ENCODE measurements at places on chromosomes 3 and 15.

GRCh38 chr15:62128916-62129315 is 36.2 kb downstream of the C2CD4B start:
- DNase-seq: no peak

GRCh38 chr3:11544412-11545181 is 99.1 kb downstream of the VGLL4 start:
- no peak for DNase-seq

- no peak for DNase-seq
Observed at GRCh38 chr15:85976102-85976501, 103.6 kb upstream of the AGBL1 start.

DNA sequence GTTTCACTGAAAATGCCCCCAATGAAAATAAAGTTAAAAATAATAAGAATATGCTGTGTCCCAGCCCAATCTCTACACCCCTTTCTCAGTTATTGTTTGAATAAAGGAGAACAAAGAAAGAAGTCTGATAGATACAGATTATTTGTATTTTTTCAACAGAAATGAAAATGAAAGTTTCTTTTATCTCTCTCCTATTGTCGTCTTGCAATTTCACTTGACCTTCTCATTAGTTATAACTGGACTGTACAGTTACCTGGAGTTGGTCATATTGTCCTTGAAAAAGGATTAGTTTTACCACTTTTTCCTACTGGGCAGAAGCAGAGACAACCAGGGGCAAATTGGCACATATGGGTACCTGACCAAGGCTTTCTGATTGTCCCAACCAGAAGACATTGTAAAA is 440.0 kb downstream of the PDCD6IP start:
- DNase-seq: no peak

GRCh38 chr3:11186771-11187191 is 32.5 kb downstream of the HRH1 start:
- no peak for DNase-seq

DNA sequence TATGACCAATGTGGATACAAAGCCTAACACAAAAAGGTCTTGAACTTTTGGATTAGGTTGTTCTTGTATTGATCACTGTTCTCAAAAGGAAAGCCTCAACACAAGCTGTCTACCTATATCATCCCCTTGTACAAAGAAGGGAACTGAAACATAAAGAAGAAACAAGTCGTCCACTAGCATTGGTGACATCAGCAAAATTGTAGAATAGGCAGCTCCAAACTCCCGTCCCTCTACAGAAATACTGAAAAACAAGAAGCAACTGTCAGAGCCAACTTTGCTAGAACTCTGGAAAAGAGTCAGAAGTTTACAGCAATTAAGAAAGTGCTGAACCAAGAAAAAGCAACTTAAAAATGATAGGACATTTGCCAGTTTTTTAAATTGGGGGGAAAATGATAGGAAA is 7.5 kb upstream of the NR1I2 start:
- DNase-seq: peak; percentile 21

DNA sequence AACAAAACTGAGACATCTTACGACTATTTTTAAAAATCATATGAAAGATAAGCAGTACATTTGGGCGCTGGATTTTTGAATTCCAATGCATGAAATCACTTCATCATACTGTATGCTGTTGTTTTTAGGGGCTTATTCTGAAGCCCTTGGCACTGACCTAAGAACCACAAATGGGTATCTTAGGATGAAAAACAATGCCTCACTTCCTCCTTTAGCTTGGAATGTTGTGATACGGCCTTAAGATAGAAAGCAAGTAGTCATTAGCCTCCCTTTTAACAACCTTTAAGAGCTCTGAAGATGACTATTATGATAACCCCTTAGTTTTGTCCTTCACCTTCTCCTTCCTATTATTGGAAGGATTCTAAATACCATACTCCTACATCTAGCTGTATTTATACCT is 289.8 kb downstream of the ARPP21 start:
- DNase-seq: no peak

DNA sequence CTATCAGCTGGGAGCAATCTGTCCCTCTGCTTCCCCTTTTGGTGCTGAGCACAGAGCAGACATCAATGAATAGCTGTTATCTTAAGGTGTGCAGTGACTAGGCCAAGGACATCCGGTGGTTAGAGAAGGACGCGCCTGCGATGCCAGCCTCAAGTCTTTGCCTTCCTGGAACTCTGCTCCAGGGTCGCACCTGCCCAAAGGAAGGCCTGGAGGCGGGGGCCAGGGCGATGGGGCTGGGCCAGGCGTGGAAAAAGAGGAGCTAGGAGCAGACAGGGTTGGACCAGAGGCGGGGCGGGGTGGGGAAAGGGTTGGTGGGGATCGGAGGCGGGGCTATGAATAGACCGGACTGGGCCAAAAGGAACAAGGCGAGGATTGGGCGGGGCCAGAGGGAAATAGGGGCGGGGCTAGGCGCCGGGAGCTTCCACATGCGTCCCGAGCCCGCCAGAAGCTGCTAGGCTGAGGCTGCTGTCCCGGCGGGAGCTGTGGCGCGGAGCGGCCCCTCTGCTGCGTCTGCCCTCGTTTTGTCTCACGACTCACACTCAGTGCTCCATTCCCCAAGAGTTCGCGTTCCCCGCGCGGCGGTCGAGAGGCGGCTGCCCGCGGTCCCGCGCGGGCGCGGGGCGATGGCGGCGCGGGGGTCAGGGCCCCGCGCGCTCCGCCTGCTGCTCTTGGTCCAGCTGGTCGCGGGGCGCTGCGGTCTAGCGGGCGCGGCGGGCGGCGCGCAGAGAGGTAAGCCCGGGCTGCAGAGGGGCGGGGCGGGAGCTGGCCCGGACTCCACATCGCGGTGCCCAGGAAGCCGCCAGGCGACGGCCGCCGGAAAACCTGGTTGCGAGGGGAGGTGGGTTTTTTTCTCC is at the start of gene CHRNA5:
CHRNA5 (plus strand) TSS at position 424 of the 854 bp plus-strand sequence; CDS start at position 624, 200 bp downstream.
- DNase-seq: no peak

GRCh38 chr15:79401301-79401700 is 30.8 kb upstream of the MINAR1 start:
- DNase-seq: no peak

DNA sequence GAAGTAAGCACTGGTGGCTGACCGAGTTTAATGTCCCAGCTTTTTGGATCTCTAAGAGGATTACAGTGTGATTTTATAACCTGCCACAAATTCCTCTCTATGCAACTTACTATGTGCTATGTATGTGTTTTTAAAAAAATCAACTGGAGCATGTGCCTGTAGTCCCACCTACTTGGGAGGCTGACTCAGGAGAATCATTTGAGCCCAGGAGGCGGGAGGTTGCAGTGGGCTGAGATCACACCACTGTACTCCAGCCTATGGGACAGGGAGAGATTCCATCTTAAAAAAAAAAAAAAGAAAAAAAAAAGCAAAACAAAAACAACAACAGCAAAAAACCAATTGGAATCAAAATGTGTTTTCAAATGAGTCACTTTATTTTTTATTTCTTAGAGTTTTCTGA is 29.6 kb downstream of the DUT start:
- no peak for DNase-seq

DNA sequence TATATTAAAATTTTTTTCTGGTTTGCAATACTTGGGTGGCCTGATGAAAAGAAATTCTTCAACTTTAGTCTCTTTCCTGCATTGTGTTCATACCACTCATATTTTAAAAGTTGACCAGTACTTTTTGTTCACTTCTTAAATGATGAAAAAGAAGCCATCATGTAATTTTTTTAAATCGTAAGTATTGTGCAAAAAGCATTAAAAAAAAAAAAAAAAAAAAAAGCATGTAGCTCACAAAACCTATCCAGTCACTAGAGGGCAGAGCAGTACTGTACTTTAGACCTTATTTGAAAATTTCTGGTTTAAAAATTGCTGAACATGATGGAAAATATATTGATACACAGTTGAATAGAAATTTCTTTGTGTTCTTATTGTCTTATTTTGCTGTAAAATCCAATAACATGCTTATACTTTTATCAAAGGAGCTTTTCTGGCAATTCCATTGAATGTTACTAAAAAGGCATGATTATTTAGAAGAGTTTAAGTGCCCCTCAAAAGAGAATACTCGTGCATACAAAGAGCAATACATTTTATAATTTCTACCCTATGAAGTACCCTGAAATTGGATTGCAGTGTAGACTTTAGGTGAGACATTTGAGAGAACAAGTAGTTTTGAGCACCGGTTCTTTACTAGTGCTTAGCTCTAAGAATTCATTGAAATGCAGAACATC is 137.7 kb downstream of the BBX start:
- peak; percentile 61 for DNase-seq

DNA sequence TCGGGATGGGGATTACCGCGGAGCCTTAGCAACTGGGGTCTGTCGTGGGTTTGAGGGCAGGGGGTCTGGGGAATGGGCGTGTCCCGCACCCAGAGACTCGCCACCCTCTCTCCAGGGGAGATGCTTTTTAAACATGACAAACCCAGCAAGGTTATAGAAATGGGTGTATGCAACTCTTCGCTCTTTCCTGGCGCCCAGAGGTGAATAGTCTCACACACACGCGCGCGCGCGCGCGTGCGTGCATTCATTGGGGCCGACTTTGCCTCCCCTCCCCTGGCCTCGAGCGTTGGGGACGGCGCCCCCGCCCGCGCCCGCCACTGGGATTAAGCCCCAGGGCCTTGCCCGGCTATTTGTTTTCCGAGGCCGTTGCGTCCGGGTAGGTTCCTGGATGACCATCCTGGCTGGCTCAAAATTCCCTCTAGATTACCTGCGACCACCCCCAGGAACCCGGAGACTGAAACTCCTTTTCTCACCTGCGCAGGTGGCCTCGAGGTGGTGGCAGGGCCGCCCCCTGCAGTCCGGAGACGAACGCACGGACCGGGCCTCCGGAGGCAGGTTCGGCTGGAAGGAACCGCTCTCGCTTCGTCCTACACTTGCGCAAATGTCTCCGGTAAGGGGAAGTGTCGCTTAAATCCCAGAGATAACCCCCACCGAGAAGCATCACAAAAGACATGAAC is 777 bp downstream of the GPR160 start:
- DNase-seq: no peak

DNA sequence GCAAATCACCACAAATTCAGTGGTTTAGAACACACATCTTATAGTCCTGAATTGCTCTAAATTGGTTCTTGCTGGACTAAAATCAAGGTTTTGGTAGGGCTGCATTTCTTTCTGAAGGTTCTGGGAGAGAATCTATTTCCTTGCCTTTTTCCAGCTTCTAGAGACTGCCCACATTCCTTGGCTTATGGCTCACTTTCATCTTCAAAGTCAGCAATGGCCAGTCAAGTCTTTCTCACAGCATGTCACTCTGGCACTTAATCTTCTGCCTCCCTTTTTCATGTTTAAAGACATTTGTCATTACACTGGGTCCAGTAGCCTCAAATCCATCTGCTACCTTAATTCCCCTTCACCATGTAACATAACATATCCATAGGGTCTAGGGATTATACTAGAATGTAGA is 149.0 kb downstream of the NEK10 start:
- DNase-seq: no peak

DNA sequence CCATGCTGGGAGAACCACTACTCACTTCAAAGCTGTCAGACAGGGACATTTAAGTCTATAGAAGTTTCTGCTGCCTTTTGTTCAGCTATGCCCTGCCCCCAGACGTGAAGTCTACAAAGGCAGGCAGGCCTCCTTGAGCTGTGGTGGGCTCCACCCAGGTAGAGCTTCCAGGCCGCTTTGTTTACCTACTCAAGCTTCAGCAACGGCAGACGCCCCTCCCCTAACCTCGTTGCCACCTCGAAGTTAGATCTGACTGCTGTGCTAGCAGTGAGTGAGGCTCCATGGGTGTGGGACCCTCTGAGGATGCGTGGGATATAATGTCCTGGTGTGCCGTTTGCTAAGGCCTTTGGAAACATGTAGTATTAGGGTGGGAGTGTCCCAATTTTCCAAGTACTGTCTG is 276.7 kb downstream of the ZIC4 start:
- DNase-seq: no peak

DNA sequence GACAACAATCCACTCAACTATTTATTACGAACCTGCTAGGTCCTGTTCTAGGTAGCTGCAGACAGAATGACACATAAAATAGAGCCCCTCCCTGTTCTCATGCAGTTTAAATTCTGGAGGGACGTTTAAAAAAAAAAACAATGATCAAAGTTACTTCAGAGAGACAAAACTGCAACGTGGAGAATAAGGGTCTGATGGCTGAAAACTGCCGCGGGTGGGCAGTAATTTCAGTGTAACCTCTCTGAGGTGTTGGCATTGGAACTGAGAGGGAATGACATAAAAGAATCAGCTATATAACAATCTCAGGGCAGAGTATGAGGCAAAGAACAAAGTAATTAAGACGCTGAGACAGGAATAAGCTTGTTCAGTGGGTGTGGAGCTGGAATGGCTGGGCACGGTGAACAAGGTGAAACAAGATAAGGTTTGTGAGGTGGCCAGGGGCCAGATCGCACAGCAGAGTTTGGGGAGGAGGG is 19.5 kb downstream of the TBL1XR1 start:
- no peak for DNase-seq

- DNase-seq: no peak
Observed at GRCh38 chr3:127674101-127674721, 1.5 kb downstream of the ABTB1 start.

DNA sequence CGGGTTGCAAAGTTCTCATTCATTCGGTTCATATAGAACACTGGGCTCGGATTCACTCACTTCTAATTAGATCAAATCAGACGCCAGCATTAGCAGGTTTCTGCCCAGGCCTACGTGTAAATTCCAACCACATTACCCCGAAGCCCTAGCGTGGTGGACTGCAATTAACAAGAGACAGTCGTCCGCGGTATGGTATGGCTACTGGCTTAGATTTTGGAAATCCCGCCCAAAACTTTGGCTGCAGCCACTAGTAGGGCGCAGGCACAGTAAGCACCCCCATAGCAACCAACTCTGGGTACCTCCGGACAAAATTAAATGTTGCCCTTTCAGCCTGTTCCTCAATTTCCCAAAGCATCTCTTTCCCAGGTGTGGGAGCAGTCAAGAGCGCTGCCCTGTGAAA is 771 bp downstream of the RARRES1 start:
- DNase-seq: no peak

GRCh38 chr3:188937389-188937788 is 234.4 kb upstream of the TPRG1 start:
- DNase-seq: no peak

GRCh38 chr15:39429898-39430357 is 151.0 kb upstream of the THBS1 start:
- DNase-seq: no peak

DNA sequence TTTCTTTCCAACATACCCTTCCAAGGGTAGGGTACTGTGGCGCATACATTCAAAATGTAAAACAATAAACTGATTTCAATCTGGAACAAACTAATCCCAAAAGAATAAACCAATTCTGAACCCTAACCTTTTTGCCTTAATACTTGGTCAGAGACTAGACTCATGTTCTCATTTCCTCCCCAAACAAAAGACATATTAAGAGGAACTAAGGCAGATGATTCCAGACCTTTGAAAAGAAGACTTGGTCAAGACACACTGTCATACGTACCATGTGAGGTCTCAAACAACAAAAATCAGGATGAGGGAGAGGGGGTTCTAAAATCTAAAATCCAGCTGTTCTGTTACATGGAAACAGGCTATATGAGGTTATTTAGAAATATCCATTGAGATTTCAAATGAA is 102.1 kb downstream of the RFTN1 start:
- no peak for DNase-seq

GRCh38 chr15:99683000-99683670 is 50.1 kb downstream of the LYSMD4 start:
- no peak for DNase-seq
